IMR-90 (cell line): ENCODE measurements at places on chromosomes 5 and 9. TPM values are rescaled to one million over a fixed set of nuclear protein-coding genes. Genes with fewer than 3 reads are reported as not detected.

Gene FGF10
- total RNA-seq = not detected in 2 replicates

Gene EDIL3
- total RNA-seq = 82.8 and 101 TPM in 2 replicates

Gene EXOC3
- total RNA-seq = 47.5 and 50.8 TPM in 2 replicates

Gene MSX2
- 1.9 and 2.2 TPM in 2 replicates for total RNA-seq

Gene GTF2H2C
- total RNA-seq = 32.8 and 35.8 TPM in 2 replicates

Gene FAM151B
- total RNA-seq = 2.8 and 2.9 TPM in 2 replicates

Gene LCN2
- total RNA-seq = not detected in 2 replicates

Gene GLRA1
- total RNA-seq = not detected in 2 replicates

Gene STK32A
- under 0.01 and 0.18 TPM in 2 replicates for total RNA-seq

Gene IL9
- total RNA-seq = not detected in 2 replicates

Gene SOHLH1
- not detected in 2 replicates for total RNA-seq

Gene SPINK6
- not detected in 2 replicates for total RNA-seq

Gene CDH18
- 0.83 and 1.1 TPM in 2 replicates for total RNA-seq

Gene ASS1
- 31.1 and 39.6 TPM in 2 replicates for total RNA-seq

Gene MIER3
- total RNA-seq = 22.9 and 26.7 TPM in 2 replicates

Gene SPATA31C1
- not detected in 2 replicates for total RNA-seq

Gene FOXI1
- not detected in 2 replicates for total RNA-seq

Gene IL31RA
- 0.56 and 0.90 TPM in 2 replicates for total RNA-seq

Gene PAPPA
- total RNA-seq = 11.7 and 12.4 TPM in 2 replicates
